Activated CD8-positive, alpha-beta memory T cell treated with anti-CD3 and anti-CD28 coated beads, Interleukin-2, amount 10 ng/mL, durations not matched to agents 7 days and 5 days (primary cell): ENCODE measurements at places on chromosomes 3 and 15.
A peak's percentile ranks its signal among the peaks of the same experiment; 100 is the strongest.

DNA sequence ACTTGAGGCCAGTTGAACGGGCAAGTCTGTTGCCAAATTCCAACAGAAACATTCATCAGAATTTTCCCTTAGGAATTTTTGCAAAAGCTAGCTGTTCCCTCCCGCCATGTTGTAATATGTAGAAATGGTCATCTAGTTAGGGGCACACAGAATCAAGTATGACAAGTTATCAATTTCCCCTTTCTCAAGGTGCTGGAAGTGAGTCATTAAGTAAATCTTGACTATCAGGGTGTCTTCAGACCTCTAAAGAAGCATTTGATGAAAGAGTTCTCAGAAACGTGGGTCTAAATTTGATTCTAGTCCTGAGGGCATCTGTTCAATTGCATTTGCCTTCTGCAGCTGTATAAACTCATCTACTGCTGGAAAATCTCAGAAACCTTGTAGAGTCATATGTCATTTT lies 123.4 kb upstream of the FRMD4B start:
- H3K27me3 ChIP-seq = peaks cover 2% of the 10 kb centered on the region
- no peaks in the 10 kb centered on the region for H3K4me1 ChIP-seq
- no peak for DNase-seq
- no peak overlapping the region for H3K4me3 ChIP-seq
- H3K36me3 ChIP-seq = no peaks in the 10 kb centered on the region
- no peak overlapping the region for H3K27ac ChIP-seq

DNA sequence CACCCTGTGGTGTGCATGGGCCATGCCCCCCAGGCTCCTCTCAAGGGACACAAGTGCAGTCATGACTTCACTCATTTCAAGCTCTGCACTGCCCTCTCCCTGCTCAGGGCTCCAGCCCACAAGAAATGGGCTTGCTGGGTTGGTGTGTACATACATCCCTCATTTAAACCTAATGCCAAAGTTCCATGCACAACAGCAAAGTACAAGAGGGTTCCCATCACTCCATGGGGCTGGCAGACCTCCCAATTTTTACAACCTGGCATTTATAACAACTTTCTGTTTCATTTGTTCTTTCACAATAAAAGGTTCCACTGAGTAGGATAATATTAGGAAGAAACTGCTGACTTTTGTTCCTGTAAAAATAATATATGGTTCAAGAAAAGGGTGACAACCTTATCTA lies 54.3 kb downstream of the HERC2 start:
- H3K27ac ChIP-seq = no peak overlapping the region
- no peaks in the 10 kb centered on the region for H3K27me3 ChIP-seq
- peaks cover 20% of the 10 kb centered on the region for H3K36me3 ChIP-seq
- no peak overlapping the region for H3K4me3 ChIP-seq
- no peak for DNase-seq

DNA sequence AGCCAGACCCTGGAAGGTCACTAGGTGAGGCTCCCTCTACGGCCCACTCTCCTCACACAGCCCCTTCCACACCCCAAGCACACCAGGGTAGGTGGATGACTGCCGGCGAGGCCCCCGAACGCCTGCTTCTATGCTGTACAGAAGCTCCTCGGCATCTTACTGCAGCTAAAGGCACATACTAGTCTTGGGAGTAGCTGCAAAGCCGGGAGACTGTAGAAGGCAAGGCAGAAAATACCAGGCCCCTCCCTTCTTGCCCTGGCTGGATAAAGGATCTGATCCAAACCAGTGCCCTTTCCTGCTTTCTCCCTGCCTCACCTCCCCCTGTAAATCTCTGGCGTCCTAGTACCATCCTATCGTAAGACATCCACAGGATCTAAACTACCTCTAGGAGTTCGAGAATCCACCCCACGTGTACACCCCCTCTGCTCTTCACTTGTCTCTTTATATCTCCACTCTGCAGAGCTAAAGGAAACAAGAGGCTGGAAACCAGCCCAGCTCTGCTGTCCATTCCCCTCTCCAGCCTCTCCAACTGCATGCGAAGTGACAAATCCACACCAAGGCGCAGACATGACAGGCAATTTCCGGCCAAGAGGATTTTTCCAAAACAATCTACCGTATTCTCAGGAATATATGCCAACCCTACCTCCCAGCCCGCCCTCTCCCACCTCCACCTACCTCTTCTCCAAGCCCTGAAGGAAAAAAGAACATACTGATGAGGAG lies 11.8 kb downstream of the TNK2 start:
- H3K36me3 ChIP-seq = peaks cover 5% of the 10 kb centered on the region
- peaks cover 56% of the 10 kb centered on the region for H3K4me1 ChIP-seq
- DNase-seq = no peak
- H3K4me3 ChIP-seq = peak overlapping the region; percentile 81
- no peaks in the 10 kb centered on the region for H3K27me3 ChIP-seq

DNA sequence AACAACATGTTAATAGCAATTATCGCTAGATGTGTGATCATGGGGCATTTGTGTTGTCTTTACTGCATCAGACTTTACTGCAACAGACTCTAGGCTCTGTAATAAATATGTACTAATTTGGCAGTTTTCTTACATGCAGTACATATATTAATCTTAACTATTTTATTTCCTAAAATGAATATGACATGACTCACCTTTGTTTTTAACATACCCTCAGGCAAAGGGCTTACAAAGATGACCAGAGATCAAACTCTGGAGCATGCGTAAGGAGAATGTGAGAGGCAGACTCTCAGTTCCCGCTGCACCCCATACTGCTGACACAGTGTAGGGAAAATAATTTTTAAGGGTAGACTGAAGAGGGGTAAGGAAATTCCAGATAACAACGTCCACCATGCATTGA lies 7.2 kb upstream of the FAM174B start:
- no peaks in the 10 kb centered on the region for H3K4me1 ChIP-seq
- H3K36me3 ChIP-seq = no peaks in the 10 kb centered on the region
- peaks cover 24% of the 10 kb centered on the region for H3K27me3 ChIP-seq
- no peak overlapping the region for H3K27ac ChIP-seq
- H3K4me3 ChIP-seq = no peak overlapping the region

DNA sequence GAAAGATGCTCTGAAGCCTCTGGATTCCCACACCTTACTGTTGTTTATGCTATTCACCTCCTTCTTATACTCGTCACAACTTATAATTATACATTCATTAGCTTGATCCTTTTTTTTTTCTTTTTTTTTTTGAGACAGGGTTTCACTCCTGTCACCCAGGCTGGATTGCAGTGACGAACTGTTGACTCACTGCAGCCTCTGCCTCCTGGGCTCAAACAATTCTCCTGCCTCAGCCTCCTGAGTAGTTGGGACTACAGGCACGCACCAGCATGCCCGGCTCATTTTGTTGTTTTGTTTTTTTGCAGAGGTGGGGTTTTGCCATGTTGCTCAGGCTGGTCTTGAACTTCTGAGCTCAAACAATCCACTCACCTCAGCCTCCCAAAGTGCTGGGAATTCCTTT lies 143.6 kb downstream of the PLCL2 start:
- no peak overlapping the region for H3K27ac ChIP-seq
- H3K4me3 ChIP-seq = no peak overlapping the region
- DNase-seq = no peak
- H3K4me1 ChIP-seq = peaks cover 40% of the 10 kb centered on the region

DNA sequence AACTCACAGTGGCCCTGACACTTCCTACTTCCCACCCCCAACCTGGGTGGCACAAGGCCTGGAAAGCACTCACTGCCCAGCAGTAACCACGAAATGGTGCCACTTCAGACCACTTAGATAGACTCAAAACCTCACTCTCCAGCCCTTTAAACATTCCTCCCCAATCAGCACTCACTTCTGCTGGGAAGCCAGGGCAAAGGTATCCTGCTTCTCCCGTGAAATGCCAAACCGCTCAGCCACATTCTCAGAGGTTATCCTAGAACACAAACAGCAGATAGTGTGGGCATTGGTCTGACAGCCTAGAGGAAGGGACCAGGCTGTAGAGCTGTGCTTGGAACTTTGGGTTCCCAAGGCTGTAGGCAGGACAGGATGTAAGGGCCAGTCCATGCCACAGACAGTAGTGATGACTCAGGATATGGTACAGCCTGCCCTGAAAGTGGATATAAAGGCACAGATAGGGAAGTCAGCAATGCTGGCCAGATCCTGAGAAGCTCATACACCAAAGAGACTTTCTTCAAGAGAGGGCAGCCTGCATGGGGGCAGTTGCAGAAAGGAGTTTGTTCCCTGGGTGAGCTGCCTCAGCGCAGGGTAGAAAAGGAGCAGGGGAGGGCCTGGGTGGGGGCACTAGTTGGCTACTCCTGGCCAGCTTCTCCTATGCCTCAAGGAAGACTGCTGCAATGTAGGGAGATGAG lies 9.2 kb downstream of the ACAA1 start:
- no peaks in the 10 kb centered on the region for H3K27me3 ChIP-seq
- DNase-seq = peak; percentile 27
- peaks cover 2% of the 10 kb centered on the region for H3K4me1 ChIP-seq

GRCh38 chr15:40368719-40369473 lies 10.9 kb downstream of the DISP2 start:
- peak overlapping the region; percentile 10 for H3K4me3 ChIP-seq
- no peak for DNase-seq
- no peak overlapping the region for H3K27ac ChIP-seq
- H3K36me3 ChIP-seq = no peaks in the 10 kb centered on the region
- peaks cover 15% of the 10 kb centered on the region for H3K27me3 ChIP-seq

- DNase-seq = no peak
- H3K27me3 ChIP-seq = no peaks in the 10 kb centered on the region
- no peak overlapping the region for H3K4me3 ChIP-seq
- H3K36me3 ChIP-seq = no peaks in the 10 kb centered on the region
- no peaks in the 10 kb centered on the region for H3K4me1 ChIP-seq
These were observed 178.8 kb downstream of the PDCD6IP start for GRCh38 chr3:33977227-33977626.

- H3K4me3 ChIP-seq = no peak overlapping the region
- no peak for DNase-seq
- H3K4me1 ChIP-seq = no peaks in the 10 kb centered on the region
- no peaks in the 10 kb centered on the region for H3K36me3 ChIP-seq
These were observed 33.7 kb downstream of the HGD start for GRCh38 chr3:120648290-120648689.

GRCh38 chr3:132841621-132842020 lies 119.4 kb upstream of the NPHP3 start:
- H3K27me3 ChIP-seq = peaks cover 3% of the 10 kb centered on the region
- no peaks in the 10 kb centered on the region for H3K4me1 ChIP-seq
- no peak overlapping the region for H3K27ac ChIP-seq
- no peak overlapping the region for H3K4me3 ChIP-seq
- no peak for DNase-seq
- no peaks in the 10 kb centered on the region for H3K36me3 ChIP-seq

GRCh38 chr15:45179221-45179985 lies 8.4 kb downstream of the SHF start:
- H3K36me3 ChIP-seq = no peaks in the 10 kb centered on the region
- H3K27ac ChIP-seq = no peak overlapping the region

- no peaks in the 10 kb centered on the region for H3K36me3 ChIP-seq
- H3K4me1 ChIP-seq = no peaks in the 10 kb centered on the region
- DNase-seq = no peak
- no peak overlapping the region for H3K4me3 ChIP-seq
- H3K27ac ChIP-seq = no peak overlapping the region
- no peaks in the 10 kb centered on the region for H3K27me3 ChIP-seq
These were observed 49.5 kb upstream of the PDZRN3 start for GRCh38 chr3:73674280-73674679.

DNA sequence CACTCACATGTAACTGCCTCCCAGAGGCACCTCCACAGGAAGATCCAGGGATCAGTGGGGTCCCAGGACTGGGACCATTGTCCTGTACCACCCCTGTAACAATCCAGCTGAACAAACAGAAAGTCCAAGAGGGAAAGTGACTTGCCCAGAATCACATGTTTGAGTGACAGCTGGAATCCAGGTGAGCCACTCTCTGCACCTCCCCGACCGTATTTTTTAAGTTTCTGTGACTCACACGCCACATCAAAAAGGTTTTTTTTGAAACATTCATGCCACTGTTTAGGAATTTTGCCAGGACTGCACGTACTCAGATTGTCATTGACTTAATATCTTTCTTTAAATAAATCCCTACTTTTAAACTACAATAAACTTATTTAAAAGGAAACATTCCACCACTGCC lies 9.8 kb upstream of the SLC6A1 start:
- no peak overlapping the region for H3K27ac ChIP-seq
- H3K27me3 ChIP-seq = peaks cover 15% of the 10 kb centered on the region
- DNase-seq = no peak
- no peak overlapping the region for H3K4me3 ChIP-seq
- H3K4me1 ChIP-seq = no peaks in the 10 kb centered on the region

DNA sequence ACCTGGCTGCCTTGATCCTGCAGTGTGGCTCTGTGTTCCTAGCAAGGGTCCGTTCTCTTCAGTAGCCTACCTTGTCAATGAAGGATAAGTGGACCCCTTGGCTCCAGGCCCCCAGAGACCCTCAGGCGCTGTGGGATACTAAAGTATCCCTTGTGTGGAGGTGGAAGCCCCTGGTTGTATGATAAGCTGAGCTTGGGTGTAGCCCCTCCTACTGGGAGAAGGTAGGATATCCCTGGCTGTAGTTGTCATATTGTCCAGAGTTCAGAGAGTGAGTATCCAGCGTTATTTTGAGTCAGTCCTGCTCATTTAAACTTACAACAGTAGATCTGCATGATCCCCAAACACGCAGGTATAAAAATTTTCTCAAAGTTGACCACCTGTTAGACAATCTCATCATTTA lies 496.8 kb downstream of the CNTN4 start:
- H3K36me3 ChIP-seq = no peaks in the 10 kb centered on the region
- H3K27ac ChIP-seq = no peak overlapping the region
- no peak for DNase-seq
- H3K4me3 ChIP-seq = no peak overlapping the region
- H3K27me3 ChIP-seq = no peaks in the 10 kb centered on the region
- no peaks in the 10 kb centered on the region for H3K4me1 ChIP-seq

DNA sequence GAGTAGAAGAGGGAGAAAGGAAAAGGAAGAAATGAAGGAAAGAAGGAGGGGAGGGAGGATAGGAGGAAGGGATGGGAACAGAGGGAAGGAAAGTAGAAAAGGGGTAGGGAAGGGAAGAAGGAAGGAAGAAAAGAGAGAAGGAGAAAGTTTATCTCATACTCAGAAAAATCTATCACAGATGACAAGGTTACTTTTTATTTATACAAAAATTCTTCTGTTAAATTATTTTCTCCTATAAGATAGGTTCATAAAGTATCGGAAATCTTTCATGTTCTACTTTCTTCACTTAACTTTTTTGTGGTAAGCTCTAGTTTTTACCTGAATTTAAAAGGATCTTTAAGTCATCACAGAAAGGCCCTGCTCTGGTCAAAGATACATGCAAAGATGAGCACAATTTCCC lies 38.1 kb downstream of the SI start:
- H3K4me3 ChIP-seq = no peak overlapping the region
- H3K4me1 ChIP-seq = no peaks in the 10 kb centered on the region
- no peaks in the 10 kb centered on the region for H3K27me3 ChIP-seq
- H3K27ac ChIP-seq = no peak overlapping the region
- DNase-seq = no peak

DNA sequence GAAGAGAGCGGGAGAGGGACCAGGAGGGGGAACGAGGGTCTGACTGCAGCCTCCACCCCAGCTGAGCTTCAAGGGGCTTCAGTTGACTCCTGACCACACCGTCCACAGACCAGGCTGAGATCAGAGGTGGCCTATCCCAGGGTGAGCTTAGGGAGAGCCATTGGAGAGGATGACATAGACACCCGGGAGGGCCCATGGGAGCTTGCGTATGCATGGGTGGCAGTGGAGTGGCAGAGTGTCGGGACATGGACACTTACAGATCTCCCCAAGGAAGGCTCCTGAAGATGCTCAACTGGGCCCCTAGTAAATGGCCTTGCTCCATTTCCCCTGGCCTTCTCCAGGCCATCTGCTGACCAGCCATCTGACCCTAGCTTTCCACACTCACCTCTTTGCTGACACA lies 12.6 kb upstream of the ALAS1 start:
- H3K36me3 ChIP-seq = no peaks in the 10 kb centered on the region
- H3K4me1 ChIP-seq = peaks cover 37% of the 10 kb centered on the region
- no peak overlapping the region for H3K27ac ChIP-seq
- no peak overlapping the region for H3K4me3 ChIP-seq
